Type B pancreatic cell (in vitro differentiated cells): ENCODE measurements at places on chromosomes 1 and 21. TPM values are rescaled to one million over a fixed set of nuclear protein-coding genes. Genes with fewer than 3 reads are reported as not detected.

The ZP4 gene
- total RNA-seq = not detected in 2 replicates

- no peak for DNase-seq
Observed at GRCh38 chr1:178060789-178061556, 32.9 kb upstream of the RASAL2 start.

The C1orf21 gene
- total RNA-seq = 44.6 and 53.7 TPM in 2 replicates

The NCAM2 gene
- 5.3 and 22.6 TPM in 2 replicates for total RNA-seq

The GPR89A gene
- 24.7 and 28.0 TPM in 2 replicates for total RNA-seq

- DNase-seq = no peak
Observed at GRCh38 chr1:243563732-243564131, 286.3 kb downstream of the AKT3 start.

- DNase-seq = no peak
Observed at GRCh38 chr1:204139088-204139487, 12.8 kb downstream of the ETNK2 start.

- DNase-seq = no peak
Observed at GRCh38 chr1:180501865-180502360, 464 bp downstream of the ACBD6 start.

The GJB5 gene
- 2.0 and 7.5 TPM in 2 replicates for total RNA-seq

GRCh38 chr1:172845371-172845770, 186.5 kb downstream of the FASLG start:
- no peak for DNase-seq

DNA sequence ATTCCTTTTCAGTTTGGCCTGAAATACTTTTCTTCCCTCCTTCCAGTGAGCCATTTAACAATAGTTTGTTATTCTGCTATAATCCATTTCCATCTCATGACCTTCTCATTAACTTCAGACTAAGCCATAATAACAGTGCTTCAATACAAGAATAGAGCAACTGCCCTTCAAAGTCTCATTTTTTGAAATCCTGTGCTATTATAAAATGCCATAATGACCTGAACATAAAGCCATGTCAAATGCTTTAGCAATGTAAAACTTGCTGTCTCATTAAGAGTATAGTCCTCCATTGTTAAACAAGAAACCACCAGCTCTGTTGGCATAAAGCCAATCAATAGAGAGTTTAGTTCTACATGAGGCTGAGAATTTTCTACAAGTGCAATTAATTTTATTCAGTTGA, 9.6 kb upstream of the PIGK start:
- no peak for DNase-seq

The FALEC gene
- 0.55 and 0.80 TPM in 2 replicates for total RNA-seq

The S100A6 gene
- 21.9 and 1,154 TPM in 2 replicates for total RNA-seq

GRCh38 chr21:25535849-25536248, 71.4 kb downstream of the MRPL39 start:
- DNase-seq = no peak

The NBPF11 gene
- total RNA-seq = 14.6 and 18.0 TPM in 2 replicates

The APCS gene
- total RNA-seq = 0.40 TPM in 1 of 2 replicates, not detected in the other

The RASSF5 gene
- 3.8 and 5.9 TPM in 2 replicates for total RNA-seq

The SPRR2A gene
- 0.75 and 2.3 TPM in 2 replicates for total RNA-seq

- no peak for DNase-seq
Observed at GRCh38 chr21:37667380-37667779, 248.9 kb downstream of the KCNJ6 start.

- no peak for DNase-seq
Observed at GRCh38 chr1:221419513-221420095, 322.3 kb downstream of the DUSP10 start.

The HSD17B7 gene
- total RNA-seq = 21.7 and 24.7 TPM in 2 replicates

The S100A1 gene
- total RNA-seq = 0.97 TPM in 1 of 2 replicates, not detected in the other

The WNT4 gene
- total RNA-seq = 9.8 and 26.4 TPM in 2 replicates

DNA sequence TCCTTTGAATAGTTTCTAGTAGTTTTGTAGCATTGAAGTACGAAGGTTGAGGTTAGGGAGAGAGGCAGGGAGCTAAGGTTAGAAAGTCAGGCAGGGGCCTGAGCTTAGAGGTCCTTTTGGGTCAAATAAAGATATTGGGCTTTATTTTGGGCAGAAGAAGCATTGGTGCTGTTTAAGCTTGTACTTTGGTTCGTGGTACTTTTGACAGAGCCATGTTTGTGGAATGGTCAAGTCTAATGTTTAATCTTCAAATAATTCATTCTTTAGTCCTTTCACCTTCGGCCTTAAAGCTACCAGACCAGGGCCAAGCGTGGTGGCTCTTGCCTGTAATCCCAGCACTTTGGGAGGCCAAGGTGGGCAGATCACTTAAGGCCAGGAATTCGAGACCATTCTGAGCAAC, 12.5 kb downstream of the FGGY start:
- no peak for DNase-seq

- DNase-seq = peak; percentile 77
Observed at GRCh38 chr1:110312188-110313121, 26.7 kb upstream of the RBM15 start.

DNA sequence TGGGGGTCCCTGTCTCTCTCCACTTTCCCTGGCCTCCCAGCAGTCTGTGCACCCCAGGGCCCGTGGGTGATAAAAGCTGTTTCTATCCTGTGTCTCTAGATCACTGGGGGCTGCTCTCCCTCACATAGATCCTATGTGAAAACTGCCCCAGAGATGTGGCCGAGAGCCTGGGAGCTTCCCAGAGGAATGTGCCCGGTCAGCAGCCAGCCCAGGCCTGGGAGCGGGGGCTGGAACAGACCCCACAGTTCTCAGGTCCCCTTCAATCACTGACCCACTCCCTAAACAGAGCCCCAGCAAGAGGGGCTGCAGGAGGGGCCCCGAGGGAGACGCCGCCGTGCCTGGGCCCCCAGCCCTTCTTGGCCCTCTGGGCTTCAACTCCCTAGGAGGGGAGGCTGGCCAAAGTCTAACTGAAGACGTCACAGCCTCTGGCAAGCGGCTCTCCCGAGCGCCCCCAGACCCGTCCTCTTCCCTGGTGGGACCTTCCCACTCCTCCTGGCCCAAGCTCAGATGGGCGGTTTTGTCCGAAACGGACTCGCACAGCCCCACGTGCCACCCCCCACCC, 403 bp downstream of the MXRA8 start:
- no peak for DNase-seq

DNA sequence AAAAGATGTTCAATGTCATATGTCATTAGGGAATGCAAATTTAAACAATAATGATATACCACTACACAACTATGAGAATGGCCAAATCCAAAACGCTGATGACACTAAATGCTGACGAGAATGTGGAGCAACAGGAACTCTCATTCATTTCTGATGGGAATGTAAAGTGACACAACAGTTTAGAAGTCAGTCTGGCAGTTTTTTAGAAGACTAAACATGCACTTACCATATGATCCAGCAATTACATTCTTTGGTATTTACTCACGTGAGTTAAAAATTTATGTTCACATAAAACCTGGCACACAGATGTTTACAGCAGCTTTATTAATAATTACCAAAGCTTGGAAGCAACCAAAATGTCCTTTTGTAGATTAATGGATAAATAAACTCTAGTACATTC, 110.4 kb upstream of the C1orf21 start:
- no peak for DNase-seq

DNA sequence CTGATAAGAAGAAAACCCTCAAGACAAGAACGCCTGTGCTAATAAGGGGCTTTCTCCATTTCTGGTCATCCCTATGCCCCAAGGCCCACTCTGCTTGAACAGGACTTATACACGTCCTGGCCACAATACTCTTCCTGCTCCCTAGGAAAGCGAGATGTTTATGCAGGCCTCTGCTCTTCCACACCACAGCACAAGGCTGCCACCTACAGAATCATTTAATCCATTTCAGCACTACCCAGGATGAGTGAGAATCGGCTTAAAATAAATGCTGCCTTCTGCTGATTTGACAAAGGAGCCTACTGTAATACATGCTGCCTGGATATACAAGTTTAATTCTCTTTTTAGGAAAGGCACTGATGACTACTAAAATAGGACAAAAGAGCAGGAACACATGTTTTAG, 29.4 kb downstream of the FRRS1 start:
- no peak for DNase-seq

The LMX1A gene
- total RNA-seq = 13.5 and 34.4 TPM in 2 replicates

DNA sequence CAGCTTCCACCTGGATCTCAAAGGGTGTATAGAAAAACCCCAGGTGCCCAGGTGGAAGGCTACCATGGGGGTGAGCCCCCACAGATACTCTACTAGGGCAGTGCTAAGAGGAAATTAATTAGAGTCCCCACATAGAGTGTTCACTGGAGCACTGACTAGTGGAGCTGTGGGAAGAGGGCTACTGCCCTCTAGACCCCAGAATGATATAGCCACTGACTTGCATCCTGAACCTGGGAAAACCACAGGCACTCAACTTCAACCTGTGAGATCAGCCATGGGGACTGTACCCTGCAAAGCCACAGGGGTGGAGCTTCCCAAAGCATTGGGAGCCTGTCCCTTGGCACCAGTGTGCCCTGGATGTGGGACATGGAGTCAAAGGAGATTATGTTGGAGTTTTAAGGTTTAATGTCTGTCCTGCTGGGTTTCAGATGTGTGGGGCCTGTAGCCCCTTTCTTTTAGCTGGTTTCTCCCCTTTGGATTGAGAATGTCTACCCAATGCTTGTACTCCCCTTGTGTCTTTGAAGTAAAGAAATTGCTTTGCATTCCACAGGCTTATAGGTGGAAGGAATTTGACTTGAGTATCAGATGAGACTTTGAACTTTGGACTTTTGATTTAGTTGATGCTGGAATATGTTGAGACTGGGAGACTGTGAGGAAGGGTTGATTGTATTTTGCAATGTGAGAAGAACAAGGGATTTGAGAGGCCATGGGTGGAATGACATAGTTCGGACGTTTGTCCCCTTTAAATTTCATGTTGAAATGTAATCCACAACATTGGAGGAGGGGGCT, 31.8 kb upstream of the CDC14A start:
- no peak for DNase-seq

- no peak for DNase-seq
Observed at GRCh38 chr1:20604678-20605077, 15.8 kb downstream of the CDA start.

The TNFRSF25 gene
- 27.0 and 29.4 TPM in 2 replicates for total RNA-seq

DNA sequence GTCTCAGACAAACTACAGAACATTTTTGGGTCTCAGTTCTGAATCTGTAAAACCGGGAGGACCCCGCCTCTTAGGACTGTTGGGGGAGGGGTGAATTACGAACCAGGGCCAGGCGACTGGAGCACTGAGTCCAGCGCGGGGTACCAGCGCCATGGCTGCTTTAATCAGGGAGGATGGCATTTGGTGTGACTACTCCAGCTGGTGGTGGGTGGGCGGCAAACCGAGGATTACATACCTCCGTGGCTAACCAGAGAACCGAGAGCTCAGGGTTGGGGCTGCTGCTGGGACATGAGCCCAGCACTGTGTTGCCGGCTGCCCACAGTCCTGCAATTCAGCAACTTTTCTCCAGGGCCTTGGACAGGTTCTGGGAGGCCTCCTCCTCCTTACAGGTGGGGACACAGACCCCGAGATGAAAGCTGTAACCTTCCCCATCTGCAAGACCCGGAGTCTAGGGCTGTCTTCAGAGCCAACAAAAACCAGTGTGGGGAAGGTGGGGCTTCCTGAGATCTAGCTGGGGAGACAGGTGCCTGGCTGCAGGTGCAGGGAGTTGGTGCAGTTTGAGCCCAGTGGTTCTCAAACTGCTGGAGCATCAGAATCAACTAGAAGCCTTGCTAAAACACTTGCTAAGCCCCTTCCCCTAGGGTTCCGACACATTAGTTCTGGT, 273.5 kb downstream of the FOXD2 start:
- no peak for DNase-seq

- DNase-seq = no peak
Observed at GRCh38 chr1:158951956-158952355, 20.6 kb downstream of the PYHIN1 start.

The APOBEC4 gene
- total RNA-seq = not detected in 2 replicates

DNA sequence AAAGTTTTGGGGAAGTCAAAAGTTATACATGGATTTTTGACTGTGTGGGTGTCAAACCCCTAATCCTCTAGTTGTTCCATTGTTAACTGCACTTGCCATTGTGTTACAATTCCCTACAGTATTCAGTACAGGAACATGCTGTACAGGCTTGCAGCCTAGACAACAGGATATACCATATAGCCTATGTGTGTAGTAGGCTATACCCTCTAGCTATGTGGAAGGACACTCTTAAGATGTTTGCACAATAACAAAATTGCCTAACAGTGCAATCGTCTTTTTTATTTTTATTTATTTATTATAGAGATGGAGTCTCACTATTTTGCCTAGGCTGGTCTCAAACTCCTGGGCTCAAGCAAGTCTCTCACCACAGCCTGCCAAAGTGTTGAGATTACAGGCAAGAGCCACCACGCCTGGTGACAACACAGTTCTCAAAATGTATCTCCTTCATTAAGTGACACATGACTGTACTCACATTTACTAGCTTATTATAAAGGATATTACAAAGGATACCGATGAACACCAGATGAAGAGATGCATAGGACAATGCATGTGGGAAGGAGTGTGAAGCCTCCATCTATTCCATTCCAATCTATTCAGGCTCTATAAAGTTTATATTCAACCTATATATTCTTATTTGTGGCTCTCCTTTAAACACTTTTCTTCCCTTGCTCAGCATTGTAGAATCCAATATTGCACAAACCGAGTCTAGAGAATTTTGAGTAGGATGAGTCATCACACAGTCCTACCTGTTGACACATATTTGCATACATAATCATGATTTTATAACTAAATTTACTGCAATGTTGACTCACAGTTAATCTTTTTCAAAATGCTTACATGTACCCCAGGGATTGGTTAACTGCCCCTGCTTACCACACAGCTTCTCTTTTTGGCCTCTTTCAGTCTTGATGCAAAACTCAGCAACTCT, 28.4 kb upstream of the CEP350 start:
- no peak for DNase-seq

DNA sequence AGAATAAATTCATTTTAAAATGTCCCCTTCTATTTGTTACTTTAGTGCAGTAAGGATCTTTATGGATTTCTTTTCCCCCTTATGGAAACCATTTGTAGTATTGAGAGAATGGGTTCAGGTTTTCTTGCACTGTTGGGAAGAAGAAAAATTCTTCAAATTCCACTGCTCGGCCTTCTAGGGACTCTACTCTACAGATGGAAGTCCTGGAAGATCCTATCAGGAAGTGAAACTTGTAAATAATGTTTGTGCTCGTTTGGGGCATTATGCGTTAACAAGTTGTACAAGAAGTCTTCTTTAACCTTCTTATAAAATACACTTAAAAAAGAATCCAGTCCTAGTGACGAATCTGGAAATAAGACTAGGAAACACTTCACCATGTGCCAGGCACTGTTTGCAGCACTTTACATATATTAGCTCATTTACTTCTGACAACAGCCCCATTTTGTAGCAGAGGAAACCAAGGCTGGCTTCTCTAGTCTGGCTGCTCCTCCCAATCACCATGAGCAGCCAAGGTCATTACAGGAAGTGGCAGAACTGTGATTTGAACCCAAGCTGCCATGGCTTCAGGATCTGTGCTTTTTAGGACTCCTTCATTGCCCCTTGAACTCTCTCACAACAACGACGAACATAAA, 11.8 kb downstream of the LRRC8D start:
- DNase-seq = no peak

GRCh38 chr1:90558754-90559378, 158.2 kb downstream of the BARHL2 start:
- DNase-seq = no peak

DNA sequence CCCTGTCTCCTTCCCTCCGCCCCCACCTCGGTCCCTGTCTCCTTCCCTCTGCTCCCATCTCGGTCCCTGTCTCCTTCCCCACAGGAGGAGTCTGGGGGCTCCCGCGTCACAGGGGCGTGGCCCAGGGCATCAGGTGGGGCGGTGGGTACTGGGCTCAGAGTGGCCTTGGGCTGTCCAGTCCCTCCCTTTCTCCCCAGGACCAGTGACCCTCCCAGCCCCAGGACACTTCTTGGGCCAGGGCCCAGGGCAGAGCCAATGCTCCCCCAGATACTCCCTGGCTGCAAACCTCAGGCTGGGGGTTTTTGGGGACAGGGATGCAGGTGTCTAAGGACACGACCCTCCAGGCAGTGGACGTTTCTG, 6.8 kb upstream of the RNF223 start:
- peak; percentile 67 for DNase-seq

The LSM10 gene
- total RNA-seq = 32.3 and 36.4 TPM in 2 replicates
